Activated naive CD4-positive, alpha-beta T cell treated with anti-CD3 and anti-CD28 coated beads for 36 hours (primary cell): ENCODE measurements at places on chromosomes 1 and 21.
A peak's percentile ranks its signal among the peaks of the same experiment; 100 is the strongest.

GRCh38 chr21:46028573-46029091 is 47.1 kb downstream of the COL6A1 start:
- no peak for DNase-seq

DNA sequence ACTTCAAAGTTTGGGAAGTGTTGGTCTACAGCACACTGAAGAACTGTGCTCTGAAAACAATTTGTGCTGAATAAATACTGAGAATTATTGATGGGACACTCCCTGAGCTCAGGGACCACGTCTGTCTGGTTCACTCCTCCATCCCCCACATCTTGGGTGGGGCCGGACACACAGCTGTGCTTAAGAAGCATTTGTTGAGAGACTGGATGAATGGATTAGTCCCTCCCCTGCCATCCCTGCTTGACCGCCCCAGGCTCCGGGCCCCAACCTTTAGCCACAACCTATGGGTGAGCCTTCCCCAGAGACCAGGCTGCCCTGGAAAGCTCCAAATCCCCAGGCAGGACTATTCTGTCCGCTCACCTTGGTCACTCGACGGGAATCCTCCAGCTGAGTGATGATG is 7.5 kb downstream of the TRIM63 start:
- no peak for DNase-seq

DNA sequence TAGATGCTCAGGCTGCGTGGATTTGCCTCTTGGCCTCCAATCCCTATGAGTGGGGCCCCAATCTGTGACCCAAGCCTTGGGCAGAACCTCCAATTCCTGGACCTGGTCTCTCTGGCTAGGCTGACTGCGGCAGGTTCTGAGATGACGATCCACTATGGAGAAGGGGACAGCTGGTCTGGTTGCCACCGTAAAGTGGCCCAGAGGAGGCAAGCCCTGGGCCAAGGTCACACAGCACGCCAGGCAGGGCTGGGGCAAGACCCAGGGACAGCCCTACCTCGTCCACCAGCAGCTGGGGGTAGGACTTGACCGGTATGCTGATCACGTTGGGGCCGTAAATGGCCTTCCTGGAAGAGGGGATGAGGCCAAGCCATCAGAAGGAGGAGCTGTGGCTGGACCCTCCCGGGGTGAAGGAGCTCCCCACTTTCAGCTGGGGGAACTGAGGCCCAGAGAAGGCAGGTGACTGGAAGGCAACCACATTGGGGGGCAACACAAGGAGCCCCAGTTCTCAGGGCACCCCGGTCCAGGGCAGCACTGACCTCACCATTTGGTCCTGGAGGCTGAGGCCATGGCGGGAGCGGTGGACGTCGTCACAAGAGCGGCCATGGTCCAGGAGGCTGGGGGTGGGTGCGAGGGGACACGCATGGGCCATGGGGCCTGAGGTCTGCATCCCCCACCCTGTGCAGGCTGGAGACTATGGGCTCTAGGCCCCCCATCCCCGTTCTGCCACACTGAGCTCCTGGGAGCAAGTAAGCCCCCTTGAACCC is 9.8 kb downstream of the ATP13A2 start:
- no peak for DNase-seq

- DNase-seq = no peak
Observed at GRCh38 chr1:180929389-180929788, 16.7 kb downstream of the KIAA1614 start.

- no peak for DNase-seq
Observed at GRCh38 chr1:194477908-194478307, 1291.5 kb upstream of the B3GALT2 start.

- DNase-seq = no peak
Observed at GRCh38 chr1:86318436-86318835, 77.7 kb downstream of the ODF2L start.

GRCh38 chr1:72693376-72693775 is 411.0 kb upstream of the NEGR1 start:
- DNase-seq = no peak

GRCh38 chr1:178536844-178537371 is 24.0 kb downstream of the TEX35 start:
- DNase-seq = no peak

- no peak for DNase-seq
Observed at GRCh38 chr1:175319912-175320230, 127.3 kb upstream of the KIAA0040 start.

DNA sequence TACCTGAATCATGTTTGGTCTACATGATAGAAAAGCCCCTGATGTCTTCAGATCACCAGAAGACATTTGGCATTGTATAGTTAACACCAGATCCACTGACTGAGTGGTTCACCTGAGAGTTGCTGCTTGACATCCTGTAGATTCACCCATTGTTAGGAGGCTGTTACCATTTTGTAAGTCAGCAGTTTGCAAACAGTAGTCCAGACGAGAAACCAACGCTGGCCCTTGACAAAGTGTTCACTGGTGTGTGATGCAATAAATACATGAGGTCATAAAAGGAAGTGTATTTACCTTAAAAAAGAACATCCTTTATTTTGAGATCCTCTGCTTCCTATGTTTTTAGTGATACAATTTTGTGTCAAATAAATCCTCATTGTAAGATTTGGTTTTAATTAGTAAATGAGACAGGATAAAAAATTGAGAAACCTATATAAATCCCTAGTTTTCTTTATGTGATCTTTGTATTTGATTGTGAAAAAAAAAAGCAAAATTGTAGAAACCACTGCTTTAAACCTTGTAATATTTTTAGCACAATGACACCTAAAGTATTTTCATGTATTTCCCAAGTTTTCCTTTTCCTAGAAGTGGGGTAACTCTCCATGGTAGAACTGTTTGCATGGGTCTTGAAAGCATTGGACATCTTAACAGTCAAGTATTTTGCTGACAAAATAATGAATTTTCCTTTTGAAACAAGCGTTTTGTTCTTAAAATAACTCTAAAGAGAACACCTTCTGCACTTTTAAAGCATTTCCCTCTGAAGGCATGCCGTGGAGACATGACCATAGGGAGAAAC is 204.3 kb downstream of the FGGY start:
- DNase-seq = no peak

- no peak for DNase-seq
Observed at GRCh38 chr1:230368363-230368762, 57.8 kb downstream of the PGBD5 start.

- peak; percentile 47 for DNase-seq
Observed at GRCh38 chr1:176073524-176074157, 133.4 kb downstream of the COP1 start.

- no peak for DNase-seq
Observed at GRCh38 chr1:110361856-110362255, 22.7 kb downstream of the RBM15 start.

- DNase-seq = no peak
Observed at GRCh38 chr1:247441606-247442005, 16.3 kb downstream of the OR2B11 start.

DNA sequence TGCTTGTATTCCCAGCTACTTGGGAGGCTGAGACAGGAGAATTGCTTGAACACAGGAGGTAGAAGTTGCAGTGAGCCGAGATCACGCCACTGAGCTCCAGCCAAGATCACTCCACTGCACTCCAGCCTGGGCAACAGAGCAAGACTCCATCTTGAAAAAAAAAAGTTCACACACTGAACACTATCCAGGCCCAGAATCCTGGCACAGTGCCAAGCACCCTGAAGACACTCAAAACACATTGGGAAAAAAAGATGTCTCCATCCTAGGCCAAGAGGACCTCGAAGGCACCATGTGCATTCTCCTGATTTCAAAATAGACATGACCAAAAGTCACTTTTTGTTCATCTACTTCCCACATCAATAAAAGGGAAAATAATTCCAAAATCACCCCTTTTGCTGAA is 38.7 kb downstream of the SLC9A1 start:
- DNase-seq = no peak
